ENCODE measurements at places on chromosomes 11 and 22.

DNA sequence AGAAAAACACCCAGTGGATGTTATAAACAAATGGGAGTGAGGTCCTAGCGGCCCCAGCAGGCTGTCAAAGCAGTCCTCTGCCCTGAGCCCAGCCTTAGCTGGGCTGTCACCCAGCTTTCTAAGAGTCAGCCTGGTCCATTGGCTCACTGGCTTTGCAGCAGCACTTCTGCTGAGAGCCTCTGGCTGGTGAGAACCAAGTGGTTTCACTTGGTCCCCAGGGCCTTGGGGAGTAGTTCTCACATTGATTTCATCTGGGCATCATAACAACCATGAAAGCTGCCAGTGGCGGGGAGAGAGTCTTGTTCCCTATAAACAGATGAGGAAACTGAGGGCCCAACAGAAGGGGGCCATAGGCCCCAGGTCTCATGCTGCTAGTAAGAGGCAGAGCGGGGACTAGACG lies 11.4 kb downstream of the SEC14L6 start:
- no peak for ATAC-seq

DNA sequence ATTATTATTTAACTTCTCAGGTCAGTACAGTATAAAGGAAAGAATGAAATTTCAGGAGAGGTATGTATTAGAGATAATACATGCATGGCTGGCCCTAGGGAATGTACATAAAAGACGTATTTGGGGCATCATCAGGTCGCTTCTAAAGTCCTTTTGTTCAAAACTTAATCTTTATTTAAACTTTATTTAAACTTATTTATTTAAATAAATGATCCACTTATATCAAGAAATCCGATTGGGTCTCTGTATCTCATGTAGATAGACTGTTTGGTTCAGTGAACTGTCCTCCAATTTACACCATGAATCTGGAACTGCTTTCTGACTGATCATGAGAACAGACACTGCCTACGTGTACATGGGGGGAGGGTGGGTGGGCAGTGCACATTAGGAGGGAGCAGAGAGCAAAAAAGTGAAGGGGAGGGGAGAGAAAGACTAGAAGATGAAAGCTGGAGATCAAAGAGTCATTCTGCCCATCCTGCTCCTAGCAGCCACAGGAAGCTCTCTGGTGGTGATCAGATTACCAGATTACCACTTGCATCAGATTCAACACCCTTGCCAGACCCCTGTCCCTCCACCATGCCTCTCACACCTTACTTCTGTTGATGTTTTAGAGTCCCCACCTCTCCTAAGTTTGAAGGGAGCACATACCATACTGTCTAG lies 92.1 kb upstream of the MTMR2 start:
- ATAC-seq, result no peak

GRCh38 chr11:21144531-21144930 lies 475.1 kb downstream of the NELL1 start:
- no peak for ATAC-seq

- ATAC-seq, result no peak
Measured at GRCh38 chr22:36226189-36226588, 13.1 kb downstream of the APOL2 start.

GRCh38 chr11:69160296-69161116 lies 4.8 kb downstream of the SMIM38 start:
- ATAC-seq, result no peak

DNA sequence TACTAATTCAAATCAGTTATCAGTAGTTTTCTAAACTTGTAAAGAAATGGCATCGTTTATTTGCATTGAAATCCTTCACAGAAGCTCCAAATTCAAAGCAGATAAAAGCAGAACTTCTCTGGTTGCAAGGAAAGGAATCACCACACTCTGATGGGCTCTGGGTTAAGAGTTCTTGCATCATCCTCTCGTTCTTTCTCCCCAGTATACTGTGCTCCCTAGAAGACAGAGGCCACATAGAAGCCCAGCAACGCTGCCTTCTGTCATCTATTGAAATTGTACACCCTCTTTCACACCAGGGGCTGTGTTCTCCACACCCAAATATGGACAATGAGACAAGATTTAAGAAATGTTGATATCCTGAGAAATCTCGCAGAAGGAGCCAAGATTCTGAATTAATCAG lies 29.3 kb downstream of the FAT3 start:
- no peak for ATAC-seq

GRCh38 chr22:39290724-39291161 lies 28.7 kb downstream of the RPL3 start:
- ATAC-seq, result peak; percentile 52

- ATAC-seq, result no peak
Measured at GRCh38 chr11:36062796-36063365, 119.0 kb downstream of the LDLRAD3 start.
